Dorsolateral prefrontal cortex (tissue), 122 donors: ENCODE measurements at places on chromosomes 1 and 21.

DNA sequence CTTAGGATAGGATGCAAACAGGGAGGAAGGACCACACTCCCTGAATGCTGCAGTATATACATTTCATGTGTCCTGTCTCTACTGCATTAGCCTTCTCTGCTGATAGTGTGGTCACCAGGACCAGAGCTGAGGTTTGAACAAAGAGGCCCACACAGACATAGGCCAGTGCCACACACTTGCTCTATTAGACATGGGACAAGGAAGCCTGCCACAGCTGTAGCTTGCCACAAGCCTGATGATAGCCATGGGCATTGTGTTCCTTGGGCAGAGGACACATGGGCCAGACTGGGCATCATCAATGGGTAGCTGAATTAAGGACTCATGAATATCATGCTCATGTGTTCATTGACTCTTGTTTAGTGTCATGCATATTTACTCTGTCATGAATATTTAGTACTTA lies 10.4 kb downstream of the CAMSAP2 start:
- peak; percentile 49 for DNase-seq

DNA sequence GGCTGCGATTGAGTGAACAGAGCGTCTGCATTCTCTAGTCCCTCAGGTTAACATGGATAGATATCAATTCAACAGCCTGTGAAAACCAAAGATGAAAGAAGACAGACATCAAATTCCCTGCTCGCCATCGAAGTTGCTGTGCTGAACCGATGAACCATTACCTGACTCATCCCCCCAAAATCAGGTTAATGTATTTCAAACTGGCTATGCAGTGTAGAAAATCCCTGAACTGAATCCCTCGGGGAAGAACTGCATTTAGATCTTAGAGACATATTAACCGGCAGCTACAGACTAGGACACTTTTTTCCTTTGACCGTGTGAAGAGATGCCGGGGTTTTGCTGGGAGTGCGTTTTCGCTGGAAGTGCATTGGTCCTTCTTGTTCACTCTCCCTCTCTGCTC lies 213.2 kb upstream of the KIAA0040 start:
- no peak for DNase-seq

DNA sequence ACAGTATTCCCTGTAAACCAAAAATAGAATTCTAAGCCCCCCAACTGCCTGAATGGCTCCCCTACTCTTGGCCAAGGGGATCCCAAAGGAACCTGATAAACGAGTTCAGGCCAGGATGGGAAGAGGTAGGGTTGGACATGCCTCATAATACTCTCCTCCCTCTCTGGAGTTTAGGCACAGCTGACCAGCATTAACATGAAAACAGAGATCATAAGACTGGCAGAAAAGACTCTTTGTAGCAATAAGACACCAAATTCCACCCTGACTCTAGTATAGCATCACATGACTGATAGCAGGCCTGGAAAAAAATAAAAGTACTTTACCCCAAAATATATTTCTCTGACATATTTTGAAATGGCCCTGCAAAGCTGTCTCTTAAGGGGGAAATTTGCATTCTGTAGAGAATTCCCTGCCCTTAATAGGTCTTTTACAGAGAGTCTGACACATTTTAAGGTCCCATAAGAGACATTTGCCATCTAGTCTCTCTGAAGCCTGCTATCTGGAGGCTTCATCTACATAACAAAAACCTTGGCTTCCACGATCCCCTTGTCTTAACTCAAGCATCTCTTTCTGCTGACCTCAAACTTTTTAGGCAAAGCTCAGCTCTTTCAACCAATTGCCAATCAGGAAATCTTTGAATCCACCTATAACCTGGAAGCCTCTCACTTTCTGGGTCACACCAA lies 55.9 kb downstream of the SIK1 start:
- no peak for DNase-seq

- DNase-seq: no peak
Measured at GRCh38 chr1:168628807-168629206, 52.4 kb downstream of the XCL1 start.

DNA sequence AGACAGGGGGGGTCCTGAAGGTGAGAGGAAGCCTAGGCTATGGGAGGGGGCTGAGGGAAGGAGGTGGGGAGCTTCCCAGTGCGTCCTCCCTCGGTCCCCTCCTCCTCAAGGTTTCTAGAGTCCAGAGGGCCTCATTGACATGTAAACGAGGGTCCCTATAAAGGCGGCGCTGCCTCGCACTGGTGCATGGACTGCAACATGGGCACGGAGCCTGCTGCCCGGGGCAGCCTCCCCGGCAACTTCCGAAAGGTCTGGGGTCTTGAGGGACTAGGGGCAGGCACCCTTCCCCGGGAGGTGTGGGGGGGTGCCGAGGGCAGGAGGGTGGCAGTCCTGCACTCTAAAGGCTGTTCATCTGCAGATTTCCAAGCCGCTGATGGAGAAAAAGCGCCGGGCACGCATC lies at the start of gene HES3:
TSS of gene HES3 (plus strand) at position 187 of the 400 bp plus-strand sequence. CDS start at position 374, 187 bp downstream.
- no peak for DNase-seq

DNA sequence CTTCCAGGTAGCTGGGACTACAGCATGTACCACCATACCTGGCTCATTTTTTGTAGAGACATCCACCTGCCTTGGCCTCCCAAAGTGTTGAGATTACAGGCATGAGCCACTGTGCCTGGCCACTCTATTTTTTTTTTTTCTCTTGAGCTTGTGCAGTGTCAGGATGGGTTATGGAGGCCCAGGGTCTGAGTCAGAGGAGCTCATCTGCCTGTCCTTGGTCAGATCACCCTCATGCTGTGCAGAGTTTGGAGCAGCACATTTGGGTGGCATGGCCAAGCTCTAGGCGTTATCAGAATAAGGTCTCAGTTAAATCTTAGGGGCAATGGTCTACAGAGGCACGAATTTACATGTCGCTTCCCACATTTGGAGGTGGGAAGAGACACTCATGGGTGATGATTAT lies 16.9 kb downstream of the METTL13 start:
- no peak for DNase-seq

GRCh38 chr21:37642493-37642892 lies 273.8 kb downstream of the KCNJ6 start:
- no peak for DNase-seq

GRCh38 chr1:85976516-85977205 lies 179.9 kb downstream of the COL24A1 start:
- no peak for DNase-seq

- DNase-seq: no peak
Measured at GRCh38 chr1:155006601-155007101, 4.0 kb downstream of the ZBTB7B start.

DNA sequence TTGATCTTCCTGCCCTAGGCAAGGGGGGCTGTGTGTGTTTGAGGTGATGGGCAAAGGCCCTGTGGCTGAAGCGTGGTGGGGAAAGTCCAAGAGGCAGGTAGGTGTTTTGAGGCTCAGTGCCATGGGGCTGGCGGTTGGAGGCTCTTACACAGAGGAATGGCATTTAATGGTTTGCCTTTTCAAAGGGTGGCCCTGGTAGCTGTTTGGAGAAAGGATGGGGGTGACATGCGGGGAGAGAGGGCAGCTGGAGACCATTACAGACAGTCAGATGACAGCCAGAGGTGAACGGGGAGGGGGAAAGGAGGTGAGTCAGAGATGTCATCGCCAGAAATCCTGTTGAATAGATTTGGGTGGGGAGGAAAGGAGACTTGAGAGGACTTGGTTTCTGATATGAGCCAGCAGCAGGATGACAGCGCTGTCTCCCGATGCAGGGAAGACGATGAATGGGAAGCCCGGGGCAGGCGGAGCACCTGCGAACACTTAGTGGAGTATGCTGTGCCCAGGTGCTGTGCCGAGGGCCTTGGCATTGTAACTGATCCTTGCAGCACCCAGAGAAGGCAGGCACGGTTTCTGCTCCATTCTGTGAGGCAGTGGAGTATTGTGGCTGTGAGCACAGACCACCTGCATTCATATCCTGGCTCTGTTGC lies 56.3 kb downstream of the MAN1C1 start:
- DNase-seq: no peak

DNA sequence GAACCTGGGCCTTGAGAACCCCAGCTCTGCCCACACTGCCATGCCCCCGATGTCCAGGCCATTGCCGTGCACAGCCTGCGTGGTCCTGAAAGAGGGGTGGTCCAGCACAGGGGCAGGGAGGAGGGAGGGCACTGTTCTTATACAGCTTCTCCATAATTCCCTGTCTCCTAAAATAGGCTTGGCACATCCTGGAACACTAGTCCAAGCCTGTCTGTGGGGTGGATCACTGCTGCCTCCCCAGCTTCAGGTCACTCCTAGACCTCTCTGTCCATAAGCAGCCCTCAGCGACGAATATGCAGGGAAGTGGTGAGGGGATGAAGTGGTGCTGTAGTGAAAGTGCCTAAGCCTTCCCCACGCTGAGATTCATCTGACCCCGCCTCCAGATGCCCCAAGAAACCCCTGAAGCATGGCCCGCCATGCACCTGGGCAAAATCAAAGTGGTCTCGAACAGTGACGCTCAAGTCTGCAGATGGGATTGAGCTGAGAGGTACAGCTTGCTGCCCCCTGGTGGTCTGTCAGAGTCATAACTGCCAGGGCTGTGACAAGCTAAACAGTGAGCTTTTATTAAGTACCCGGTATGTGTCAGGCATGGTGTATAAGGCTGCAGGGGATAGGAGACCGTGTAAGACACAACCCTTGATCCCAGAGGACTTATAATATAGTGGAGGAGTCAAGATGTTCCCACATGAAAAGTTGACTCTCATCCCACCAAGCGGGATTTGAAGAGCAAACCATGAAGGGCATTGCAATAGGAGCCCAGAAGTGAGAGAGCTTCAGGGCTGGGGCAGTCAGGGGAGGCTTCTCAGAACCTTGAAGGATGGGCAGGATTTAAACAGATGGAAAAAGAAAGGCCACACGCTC lies 66.6 kb downstream of the FAM163A start:
- DNase-seq: peak; percentile 72

DNA sequence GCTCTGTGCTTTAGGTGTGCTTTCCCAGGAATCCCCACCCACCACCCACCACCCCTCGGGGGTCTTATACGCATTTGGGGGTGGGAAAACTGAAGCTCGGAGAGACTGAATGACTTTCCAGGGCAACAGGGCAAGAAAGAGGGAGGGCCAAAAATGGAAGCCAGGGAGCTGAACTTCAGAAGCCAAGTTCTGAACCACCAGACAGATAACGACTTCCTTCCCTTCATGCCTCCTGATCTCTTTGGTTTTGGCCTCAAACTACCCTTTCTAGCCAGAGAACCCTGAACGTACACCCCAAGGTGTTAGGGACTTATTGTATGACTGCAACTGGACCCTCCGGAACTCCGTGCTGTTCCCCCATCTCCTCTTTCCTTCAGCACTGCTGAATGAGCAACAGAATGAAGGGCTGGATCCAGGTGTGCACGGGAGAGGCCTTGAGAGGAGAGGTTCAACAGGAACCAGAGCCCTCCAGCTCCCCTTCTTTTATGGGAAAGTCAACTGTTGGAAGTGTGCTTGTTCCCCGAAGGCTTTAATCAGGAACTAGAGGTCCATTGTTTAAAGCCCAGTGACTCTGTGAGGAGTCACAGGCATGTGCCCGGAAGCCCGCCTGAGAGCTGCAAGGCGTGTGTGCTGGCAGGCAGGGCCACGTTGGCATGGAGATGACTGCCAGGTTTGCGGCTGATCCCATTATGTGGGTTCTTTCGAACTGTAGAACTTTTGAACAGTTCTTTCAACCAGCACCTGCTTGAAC lies 3.1 kb downstream of the BACE2 start:
- no peak for DNase-seq

GRCh38 chr1:248790456-248790855 lies 34.9 kb upstream of the LYPD8 start:
- no peak for DNase-seq

DNA sequence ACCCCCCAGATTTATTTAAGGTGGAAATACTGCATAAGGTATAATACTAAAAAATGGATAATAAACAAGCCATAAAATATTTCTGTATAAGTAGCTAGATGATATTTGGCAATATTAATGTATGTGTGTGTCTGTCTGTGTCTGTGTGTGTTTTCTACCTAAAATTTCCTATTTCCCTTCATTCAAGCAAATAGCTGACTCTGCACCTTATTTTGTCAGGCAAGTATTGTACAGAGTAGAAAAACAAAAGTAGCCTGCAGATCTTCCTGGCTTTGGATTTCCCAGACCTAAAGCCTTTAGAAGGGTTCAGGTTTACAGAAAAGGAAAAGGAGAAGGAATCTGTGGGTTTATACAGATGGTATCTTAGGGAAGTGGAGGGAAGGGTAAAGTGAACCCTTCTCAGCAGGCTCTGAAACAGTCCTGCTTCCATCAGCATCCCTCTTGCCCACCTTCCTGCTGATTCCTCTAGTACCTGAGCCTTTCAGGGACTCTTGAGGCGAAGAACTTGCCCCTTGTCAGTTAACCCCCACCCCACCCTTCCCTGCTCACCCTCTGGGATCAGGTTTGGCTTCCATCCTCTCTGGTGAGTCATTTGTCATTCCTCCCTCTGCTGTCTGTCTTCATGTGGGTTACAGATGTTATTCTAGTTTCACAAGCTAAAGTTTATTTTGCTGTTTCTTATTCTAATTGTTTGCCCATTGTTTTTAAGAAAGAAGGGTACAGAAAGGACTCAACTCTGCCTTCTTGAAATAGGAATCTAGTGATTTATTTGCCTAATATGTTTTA lies 21.7 kb upstream of the RGS16 start:
- no peak for DNase-seq

DNA sequence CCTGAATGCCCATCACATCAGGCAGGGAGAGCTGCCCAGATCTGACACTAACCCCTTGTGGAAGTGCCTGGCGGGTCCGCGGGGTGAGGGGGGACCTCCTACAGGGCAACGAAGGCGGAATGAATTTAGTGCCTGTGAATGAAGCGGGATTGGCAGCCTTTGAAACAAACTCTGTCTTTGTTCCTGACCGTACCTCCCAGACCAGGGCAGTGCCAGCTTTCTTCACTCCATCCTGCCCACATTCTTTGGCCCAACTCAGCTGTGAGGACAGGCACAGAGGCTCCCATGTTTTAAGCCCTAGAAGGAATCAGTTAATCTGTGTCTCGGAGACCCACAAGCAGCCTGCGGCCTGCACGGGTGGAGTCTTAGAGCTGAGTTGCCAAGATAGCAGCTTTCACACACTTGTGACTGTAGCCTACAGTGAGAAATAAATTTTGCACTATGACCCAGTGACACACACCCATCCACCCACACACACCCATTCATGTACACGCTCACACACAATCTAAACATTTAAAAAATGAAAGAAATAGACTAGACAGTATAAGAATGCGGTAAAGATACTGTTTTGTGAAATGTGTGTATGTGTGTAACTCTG lies 60.1 kb upstream of the USP24 start:
- DNase-seq: peak; percentile 60
